HS-5 (cell line): ENCODE measurements at places on chromosomes 3 and 15.

DNA sequence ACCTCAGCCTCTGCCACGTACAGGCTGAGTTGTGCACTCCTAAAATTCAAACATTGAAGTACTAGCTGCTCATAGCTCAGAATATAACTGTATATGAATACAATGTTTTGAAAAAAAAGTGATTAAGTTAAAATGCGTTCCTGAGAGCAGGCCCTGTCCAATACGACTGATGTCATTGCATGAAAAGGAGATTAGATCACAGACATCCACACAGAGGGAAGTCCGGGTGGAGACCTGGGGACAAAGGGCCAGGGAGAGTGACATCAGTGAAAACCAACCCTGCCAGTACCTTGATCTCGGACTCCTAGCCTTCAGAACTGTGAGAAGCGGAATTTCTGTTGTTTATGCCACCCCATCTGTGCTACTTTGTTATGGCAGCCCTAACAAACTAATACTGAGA, 311.4 kb upstream of the NR2F2 start:
- no peak for DNase-seq

- no peak for DNase-seq
These were observed 131.6 kb upstream of the HACD2 start for GRCh38 chr3:123716411-123716810.

GRCh38 chr3:53815651-53816050, 30.6 kb downstream of the CHDH start:
- DNase-seq, result no peak

DNA sequence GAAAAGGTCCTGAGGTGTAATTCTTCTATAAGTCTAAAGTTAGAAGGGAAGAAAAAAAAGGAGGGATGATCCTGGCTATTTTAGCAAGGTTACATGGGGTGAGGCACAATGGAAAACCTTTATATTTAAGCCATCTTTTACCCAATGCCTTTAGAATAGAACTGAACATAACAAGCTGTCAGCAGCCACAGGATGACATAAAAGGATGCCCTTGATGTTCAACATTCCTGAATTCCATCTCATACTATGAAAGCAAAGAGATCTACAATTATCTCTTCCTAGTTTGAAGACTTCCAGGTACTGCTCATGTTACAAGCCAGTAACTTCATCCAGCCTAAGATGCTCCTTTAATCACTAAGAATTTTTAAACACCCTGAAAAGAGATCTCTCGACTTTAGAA, 26.9 kb downstream of the NEK10 start:
- no peak for DNase-seq

GRCh38 chr15:98953000-98953787, 54.4 kb downstream of the PGPEP1L start:
- no peak for DNase-seq

GRCh38 chr3:189593581-189593980, 37.6 kb upstream of the TP63 start:
- DNase-seq, result no peak

- DNase-seq, result no peak
These were observed 4.3 kb downstream of the ZNF860 start for GRCh38 chr3:31985831-31986230.

- DNase-seq, result no peak
These were observed 27.3 kb downstream of the CCDC33 start for GRCh38 chr15:74263466-74263865.

GRCh38 chr3:128864351-128864811, 15.0 kb upstream of the ACAD9 start:
- DNase-seq, result no peak

DNA sequence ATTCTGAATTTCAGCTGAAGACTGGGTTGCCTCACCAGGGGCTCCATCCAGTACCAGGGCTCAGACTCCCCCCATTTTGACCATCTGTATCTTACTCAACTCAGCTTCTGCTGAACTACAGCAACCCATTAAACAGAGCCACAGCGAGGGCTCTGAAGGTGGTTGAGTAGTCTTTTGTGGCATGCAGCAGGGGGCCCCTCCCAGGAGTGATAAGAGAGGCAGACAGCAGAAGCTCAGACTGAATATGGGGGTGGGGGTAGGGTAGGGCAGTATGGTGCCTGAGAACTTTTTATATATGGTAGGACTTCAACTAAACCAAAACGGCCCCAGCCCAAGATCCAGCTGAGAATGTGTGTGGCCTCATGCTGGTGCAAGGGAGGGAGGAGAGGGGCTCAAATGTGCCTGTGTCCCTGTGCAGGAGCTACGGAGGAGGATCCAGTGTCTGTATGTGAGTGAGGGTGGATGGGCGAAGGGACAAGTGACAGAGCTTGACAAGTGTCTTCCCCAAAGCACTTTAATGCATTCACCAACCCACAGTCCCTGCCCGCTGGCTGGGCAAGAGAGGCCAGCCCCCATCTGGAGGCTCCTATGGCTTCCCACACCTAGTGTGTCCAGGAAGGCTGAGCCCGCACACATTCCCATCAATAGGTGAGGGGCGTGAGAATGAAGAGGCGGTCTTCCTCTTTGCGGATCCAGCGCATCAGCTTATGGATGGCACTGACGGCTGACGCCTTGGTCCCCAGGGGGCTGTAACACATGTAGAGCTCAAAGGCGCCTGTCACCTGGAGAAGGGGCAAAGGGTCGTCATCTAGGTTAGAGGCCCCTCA, 4.9 kb upstream of the MST1R start:
- DNase-seq, result no peak

GRCh38 chr3:120683671-120684301, 1.7 kb upstream of the HGD start:
- DNase-seq, result no peak

DNA sequence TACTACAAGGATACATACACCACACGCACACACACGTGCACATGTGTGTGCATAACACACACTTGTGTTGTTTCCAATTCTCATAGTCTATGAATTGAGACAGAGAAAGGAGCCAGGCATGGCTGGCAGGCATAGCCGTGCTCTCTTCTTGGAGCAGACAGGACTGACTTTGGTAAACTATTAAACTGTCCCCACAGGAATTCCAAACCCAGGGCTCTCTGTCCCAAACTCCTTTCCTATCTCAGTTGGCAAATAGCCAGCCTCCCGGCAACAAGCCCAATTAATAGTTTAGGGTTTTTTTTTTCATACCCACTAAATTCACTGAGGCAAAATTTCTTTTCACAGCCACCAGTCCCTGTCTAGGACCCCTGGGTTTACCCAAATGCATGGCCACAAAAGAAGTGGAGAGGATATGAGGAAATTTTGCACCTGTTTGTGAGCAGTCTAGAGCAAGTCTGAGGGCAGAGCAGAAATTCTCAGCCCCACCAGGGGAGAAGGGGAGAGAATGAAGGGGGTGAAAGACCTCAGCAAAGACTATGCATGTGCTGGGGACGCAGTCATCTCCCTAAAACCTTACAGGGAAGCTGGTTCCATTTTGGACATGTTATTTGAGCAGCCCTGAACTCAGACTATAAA, 17.8 kb downstream of the GALNT15 start:
- no peak for DNase-seq

DNA sequence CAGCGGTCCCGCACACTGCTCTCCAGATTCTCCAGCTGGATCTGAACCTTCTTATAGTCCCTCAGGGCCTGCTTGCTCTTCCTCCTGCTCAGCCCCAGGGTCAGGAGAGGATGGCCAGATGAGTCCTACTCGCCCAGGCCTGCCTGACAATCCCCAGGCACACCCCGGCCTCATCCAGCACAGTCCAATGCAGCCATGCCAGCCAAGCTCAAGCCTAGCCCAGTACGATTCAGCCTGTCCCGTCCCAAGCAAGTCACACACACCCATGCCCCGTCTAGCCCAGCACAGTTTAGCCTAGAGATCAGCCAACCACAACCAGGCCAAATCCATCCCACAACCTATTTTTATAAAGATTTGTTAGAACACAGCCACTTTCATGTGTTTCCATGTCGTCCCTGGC, 16.8 kb downstream of the PLXNB1 start:
- no peak for DNase-seq

DNA sequence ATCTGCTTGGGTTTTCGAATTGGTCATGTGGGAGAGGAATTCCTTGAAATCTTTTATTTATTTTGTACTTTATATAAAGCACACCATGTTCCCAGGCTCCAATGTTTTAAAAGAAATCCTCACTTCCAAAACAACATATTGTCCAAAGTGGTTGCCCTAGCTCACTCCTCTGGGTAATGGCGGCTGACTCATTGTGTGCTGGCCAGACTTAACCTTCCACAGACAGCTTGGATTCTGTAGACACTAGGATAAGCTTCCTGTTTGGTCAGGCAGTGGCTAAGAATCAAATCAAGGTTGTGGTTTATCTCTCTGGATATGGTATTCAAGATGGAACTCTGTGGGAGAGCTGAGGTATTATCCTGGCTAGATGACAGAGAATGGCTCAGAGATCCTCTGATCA, 55.8 kb upstream of the FAM98B start:
- DNase-seq, result peak; percentile 97
